8988T (cell line): ENCODE measurements at places on chromosomes 11 and 22.

- DNase-seq = no peak
These were observed 4.2 kb downstream of the CLDN5 start for GRCh38 chr22:19520007-19520406.

DNA sequence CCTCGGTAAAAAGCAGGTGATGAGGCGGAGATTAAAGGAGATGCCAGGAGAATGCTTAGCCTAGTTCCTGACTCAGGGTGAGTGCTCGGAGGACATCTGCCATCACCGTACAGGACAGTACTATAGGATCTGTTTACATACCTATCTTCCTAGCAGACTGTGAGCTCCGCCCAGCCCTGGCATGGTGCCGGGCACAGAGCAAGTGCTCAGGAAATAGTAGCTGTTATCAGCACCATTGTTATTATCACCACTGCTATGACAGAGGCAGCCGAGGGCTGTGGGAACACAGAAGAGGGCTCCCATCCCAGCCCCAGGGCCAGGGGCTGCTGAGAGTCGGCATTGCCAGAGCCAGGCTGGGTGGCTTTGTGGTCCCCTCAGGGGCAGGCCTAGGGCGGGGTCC lies 642 bp upstream of the SEPTIN3 start:
- DNase-seq = no peak

- DNase-seq = no peak
These were observed 9.9 kb upstream of the TALDO1 start for GRCh38 chr11:737366-737765.

GRCh38 chr11:45209891-45210699 lies 63.7 kb downstream of the PRDM11 start:
- DNase-seq = no peak

DNA sequence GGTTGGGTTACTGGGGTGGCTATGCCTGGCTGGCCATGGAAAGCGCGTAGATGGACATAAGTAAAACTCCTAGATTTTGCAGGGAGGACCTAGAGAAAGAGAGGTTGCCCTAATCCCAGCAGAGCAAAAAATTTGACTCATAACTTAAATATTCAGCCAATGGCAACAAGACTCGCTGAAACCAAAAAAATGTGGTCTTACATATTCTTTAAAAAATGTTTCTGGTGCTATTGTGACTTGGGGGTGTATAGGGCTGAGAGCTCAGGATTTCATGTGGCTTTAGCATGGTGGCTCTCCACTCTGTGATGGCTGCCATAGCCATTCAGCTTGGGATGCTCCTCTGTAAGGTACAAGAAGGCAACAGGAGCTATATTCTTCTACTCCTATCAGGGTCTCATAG lies 27.2 kb upstream of the PDGFD start:
- DNase-seq = no peak
